Stimulated activated CD4-positive, alpha-beta T cell treated with anti-CD3 and anti-CD28 coated beads, Interleukin-1b, Interleukin-23, amount 100 ng/mL, for 1 hour (primary cell): ENCODE measurements at places on chromosomes 16 and 17.

GRCh38 chr16:80372341-80372740 is 168.5 kb upstream of the DYNLRB2 start:
- no peak for DNase-seq

GRCh38 chr17:76276461-76277299 is 11.5 kb downstream of the UBALD2 start:
- no peak for DNase-seq

- no peak for DNase-seq
Observed at GRCh38 chr16:5642011-5642410, 544.4 kb upstream of the EEF2KMT start.

DNA sequence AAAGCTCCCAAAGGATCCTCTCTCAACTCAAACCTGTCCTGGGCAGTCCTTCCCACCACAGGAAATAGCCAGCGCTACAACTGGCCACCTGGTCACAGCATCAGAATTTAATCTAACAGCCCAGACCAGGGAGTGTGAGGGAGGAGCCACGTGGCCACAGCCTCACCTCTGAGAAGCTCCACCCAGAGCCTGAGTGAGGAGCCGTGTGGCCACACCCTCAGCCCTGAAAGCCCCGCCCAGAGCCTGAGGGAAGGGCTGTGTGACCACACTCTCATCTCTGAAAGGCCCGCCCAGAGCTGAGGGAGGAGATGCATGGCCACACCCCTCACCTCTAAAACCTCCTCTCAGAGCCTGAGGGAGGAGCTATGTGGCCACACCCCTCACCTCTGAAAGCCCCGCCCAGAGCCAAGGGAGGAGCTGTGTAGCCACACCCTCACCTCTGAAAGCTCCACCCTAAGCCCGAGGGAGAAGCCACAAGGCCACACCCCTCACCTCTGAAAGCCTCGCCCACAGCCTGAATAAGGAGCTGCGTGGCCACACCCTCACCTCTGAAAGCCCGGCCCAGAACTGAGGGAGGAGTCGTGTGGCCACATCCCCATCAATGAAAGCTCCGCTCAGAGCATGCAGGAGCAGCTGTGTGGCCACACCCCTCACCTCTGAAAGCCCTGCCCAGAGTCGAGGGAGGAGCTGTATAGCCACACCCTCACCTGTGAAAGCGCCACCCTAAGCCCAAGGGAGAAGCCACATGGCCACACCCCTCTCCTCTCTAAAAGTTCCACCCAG is 28.6 kb downstream of the SLC38A8 start:
- no peak for DNase-seq

DNA sequence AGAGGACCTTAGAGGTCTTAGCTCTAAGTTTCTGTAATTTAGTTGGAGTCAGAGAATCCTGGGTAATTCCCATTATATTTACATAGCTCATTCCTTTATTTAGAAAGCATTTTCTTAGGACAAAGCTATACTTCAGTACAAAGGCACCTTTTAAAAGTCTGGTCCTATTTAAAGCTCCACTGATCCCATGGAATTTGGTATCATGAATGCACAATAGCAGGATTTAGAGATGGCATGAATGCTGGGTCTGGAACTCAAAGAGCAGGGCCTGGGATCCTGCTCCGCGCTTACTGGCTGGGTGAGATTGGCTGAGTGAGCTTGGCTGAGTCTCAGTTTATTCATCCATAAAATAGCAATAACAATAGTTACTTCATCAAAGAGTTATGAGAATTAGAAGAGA is 4.8 kb downstream of the KRT23 start:
- DNase-seq: no peak
